ENCODE measurements at places on chromosomes 2 and 18.

DNA sequence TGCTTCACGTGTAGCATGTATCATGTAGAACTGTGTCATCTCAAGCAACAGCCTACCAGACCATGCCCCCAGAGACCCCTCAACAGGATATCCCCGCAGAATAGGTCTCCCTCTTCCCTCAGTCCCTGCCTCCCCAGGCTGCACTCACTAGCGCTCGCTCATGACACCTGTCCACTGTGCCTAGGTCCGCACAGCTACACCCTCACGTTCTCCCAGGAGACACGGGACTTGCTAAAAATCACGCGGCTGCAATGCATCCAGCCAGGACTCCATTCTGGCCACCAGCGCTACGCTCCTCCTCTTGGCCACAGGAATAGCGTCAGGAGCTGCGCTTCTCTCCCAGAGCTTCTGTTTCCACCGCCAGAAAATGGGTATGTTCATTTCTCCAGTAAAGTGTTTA is 2.5 kb downstream of the PXDN start:
- no peak for DNase-seq

DNA sequence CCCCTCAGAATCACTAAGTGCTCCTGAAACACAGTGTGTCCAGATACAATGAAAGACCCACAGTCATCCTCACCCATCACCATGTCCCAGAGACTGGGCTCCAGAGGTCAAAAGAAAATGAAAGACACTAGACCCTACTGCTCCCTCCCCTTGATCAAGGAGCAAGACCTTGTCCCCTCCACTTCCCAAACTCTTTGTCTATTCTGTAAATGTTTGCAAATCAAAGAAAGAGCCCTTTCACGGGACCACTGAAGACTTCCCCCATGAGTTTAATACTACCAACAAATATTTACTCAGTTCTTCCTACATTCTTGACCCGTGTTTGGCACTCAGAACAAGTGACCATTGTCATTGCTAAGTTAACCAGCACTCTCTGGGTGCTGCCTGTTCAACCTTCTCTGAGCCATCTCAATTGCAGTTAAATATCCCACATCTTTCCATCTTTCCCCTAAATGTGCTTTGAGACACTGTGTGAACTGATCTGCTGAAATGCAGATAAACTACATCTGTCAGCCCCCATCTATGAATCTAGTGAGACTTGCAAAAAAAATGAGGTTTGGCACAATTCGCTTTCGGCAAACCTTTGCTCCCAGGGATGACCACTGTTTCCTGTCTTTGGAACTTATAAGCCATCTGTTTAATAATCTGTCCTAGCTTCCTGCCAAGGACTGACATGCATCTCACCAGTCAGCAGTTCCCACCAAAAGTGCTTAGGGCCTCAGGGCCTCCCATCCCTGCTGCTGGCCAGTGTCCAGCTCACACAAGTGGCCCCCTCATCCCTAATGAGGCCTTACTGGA is 170.3 kb downstream of the GFPT1 start:
- no peak for DNase-seq

- DNase-seq = no peak
These were observed 1.1 kb upstream of the TAF4B start for GRCh38 chr18:26225022-26225693.

GRCh38 chr18:58805467-58806187 is 59.0 kb upstream of the ZNF532 start:
- no peak for DNase-seq

GRCh38 chr2:177599139-177599688 is 206.6 kb downstream of the AGPS start:
- no peak for DNase-seq

DNA sequence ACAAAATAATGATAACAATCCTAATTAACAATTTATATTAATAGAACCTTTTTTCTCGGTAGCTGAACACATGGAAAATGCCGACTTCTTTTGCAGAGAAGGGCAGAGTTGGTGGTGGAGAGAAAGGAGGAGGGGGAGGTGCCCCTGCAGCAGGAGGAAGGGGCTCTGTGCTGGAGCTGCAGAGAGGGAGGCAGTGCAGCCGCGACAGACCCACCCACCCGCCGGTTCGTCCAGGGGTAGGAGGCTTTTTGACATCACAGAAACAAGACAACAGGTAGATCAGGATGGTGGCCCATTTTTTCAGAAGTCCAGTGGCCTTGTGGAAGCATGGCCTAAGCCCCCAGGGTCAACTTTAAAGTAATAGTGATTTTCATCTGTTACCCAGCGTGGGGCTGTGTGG is 321.1 kb upstream of the SALL3 start:
- no peak for DNase-seq

GRCh38 chr18:2513616-2514015 is 57.7 kb downstream of the METTL4 start:
- DNase-seq = no peak

- no peak for DNase-seq
These were observed 2.0 kb downstream of the NAGK start for GRCh38 chr2:71070294-71071093.

GRCh38 chr2:71843391-71843850 is 304.2 kb downstream of the CYP26B1 start:
- no peak for DNase-seq

DNA sequence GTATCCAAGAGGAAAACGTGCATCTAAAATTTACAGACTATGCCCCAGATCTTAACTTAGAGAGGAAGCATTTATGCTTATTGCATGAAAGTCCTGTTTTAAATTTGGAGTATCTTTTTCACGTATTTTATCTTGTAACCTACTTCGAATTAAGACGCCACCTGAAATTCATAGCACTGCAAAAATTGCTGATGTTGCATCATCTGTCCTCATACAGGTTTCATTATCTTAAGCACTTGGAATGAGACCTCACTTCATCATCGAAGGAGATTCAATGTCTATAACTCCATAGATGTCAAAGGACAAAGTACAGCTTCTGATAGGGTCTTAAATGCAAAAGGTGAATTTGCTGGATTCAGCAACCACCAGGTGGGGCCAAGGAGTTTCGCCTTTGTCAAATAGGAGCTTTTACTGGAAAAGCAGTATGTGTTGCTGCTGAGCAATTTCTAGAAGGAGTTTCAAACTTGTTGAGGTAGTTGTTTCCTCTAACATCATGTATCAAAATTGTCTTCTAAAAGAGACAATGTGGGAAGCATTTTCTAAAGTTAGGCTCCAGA is 106.4 kb upstream of the CCDC85A start:
- DNase-seq = no peak

DNA sequence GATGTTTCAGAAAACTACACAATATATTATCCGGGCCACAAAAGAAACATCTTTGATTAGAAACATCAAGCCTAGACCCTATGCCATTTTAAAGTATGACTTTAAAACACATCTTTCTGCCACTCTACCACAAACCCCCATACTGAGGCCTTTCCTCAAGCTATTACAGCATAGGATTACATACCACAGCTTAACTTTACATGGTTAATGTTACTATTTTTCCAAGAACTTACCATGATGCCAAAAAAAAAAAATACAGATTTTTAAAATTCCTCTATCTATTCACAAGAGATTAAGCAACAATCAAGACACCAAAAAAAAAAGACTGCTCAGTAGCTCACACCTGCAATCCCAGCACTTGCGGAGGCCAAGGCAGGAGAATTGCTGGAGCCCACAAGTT is 9.0 kb downstream of the NCKAP1 start:
- DNase-seq = no peak

- no peak for DNase-seq
These were observed 9.9 kb downstream of the ACVR1 start for GRCh38 chr2:157866202-157866601.

GRCh38 chr18:60010513-60010912 is 110.7 kb downstream of the PMAIP1 start:
- DNase-seq = no peak

DNA sequence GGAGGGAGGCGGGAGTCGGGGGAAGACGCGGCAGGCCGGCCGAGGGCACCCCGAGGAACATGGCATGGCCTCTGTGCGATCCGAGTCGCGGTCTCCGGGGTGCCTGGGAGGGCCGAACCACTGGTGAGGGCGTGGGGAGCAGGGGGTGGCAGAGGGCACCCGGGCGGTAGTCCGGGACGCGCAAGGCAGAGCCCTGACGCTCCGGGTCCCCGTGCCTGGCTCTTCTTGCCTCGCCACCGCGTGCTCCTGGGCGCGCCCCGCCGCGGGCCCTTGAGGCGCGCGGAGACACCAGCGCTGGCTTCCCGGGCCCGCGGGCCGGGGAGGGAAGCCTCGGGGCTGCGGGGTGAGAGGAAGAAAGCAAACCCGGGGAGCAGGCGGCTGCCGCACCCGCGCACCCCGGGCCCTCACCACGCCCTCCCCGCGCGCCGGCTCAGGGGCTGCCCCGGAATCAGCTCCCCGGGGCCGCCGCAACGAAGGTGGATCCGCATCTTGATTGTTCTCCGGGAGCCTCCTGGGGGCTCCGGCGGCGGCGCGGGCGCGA is 4.3 kb downstream of the SOX11 start:
- peak; percentile 17 for DNase-seq

DNA sequence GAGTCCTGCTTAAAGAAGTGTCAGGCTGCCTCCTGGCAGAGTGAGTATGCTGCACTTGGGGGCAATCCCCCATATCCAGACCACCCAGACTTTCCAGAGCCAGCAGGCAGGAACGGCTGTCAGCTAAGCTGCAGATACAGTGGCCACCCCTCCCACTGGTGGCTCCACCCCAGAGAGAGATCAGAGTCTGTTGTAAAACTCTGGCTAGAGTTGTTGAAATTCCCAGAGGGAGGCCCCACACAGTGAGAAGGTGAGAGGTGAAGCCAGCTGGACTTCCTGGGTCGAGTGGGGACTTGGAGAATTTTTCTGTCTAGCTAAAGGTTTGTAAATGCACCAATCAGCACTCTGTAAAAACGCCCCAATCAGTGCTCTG is 533.8 kb upstream of the ACVR2A start:
- DNase-seq = no peak

DNA sequence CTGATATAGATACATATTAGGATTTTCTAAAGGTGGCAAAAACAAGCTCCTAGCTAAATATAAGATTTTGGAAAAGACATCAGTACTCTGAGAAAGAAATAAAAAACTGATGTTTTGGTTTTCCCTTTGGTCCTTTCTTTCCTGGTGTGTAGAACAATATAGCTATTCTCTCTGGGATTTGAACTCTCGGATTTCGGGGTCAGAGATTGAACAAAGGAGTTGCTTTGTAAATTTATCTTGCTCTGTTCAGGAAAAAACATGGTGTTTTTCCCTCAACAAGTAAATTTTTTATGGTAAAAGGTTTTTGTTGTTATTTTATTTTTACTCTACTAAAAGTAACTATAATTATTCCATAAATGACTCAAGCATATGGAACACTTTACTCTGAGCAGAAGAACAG is 889.3 kb downstream of the ERBB4 start:
- DNase-seq = no peak

DNA sequence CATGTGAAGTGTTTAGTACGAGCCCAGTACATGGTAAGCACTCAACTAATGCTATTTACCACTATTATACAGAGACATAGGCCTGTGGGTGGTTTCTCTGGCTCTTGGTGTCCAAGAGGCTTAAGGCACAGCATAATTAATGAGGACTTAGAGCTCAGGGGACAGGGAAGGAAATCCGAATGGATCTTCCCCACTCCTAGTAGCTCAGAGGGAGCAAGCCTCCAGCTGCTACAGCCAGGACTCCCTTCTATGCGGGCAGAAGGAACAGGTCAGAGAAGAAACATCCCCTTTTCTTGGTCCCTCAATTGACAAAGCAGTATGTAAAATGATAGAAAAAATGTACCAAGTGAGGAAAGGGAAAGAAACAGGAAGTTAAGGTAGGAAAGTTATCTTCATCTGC is 261.3 kb upstream of the STON1 start:
- DNase-seq = no peak

GRCh38 chr2:19361325-19361990 is 3.0 kb upstream of the OSR1 start:
- no peak for DNase-seq

- no peak for DNase-seq
These were observed 30.6 kb downstream of the HNRNPLL start for GRCh38 chr2:38572167-38572566.

- DNase-seq = no peak
These were observed 117.0 kb downstream of the HIBCH start for GRCh38 chr2:190202604-190203003.

DNA sequence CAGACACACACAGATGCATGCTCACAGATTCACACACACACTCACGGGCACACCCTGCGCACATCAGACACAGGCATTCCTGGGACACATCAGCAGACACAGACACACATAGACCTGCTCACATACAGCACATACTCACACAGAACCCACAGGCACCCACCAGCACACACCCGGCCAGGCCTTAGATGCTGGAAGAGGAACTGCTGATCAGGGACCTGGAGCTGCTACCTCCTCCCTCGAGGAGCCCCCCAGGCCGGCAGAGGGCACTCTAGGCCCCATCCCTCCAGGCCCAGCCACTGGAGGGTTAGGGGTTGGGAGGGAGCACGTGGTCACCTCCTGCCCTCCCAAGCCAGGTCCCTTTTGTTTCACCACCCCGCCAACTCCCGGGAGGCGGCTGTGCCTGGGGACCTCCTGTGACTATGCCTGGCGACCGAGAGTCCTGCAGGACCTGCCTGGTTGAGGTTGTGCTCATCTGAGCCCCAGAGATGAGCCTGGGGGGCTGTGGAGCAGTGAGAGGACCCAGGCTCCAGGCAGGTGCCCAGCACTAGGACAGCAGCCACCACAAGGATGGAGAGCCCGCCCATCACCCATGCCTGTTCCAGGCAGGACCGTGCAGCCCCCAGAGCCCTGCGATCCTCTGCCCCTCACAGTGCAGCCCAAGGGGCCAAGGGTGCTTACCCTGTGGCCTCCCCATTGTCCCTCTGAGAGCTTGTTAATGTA is 21.0 kb upstream of the PTMA start:
- DNase-seq = peak; percentile 23

DNA sequence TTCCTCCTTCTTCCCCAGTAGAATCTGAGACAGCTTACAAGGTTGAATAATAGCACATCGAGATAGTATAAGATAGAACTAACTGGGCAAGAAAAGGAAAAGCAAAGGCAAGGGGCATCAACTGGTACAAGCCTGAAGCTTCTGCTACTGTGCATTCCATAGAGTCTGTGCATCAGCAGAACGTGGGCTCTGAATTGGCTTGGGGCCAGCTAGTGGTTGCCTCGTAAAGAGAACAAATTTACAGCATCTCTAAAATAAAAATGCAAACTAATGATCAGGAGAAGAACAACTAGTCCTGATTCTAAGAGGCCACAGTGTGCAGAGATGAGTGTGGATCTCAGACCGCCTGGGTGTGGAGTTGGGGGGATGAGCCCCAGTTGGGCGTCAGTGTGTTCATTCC is 36.6 kb downstream of the UPP2 start:
- no peak for DNase-seq

GRCh38 chr2:191853843-191854242 is 7.0 kb upstream of the CAVIN2 start:
- DNase-seq = no peak

DNA sequence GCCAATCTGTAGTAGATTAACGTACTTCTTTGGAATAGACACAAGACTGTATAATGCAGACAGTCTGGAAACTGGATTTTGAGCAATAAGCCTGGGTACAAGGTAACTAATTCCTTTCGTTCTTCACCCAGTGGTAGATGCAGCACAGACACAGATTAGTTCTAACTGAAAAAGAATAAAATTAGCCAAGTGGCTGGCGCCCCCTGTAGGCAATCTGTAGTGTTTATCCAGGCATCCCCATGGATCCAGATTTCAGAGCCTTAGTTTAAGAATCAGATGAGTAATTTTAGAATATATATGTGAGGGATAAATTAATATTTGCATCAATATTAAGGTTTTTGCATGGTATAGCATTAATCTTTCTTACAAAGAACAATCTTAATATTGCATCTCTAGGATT is 563.9 kb downstream of the DCC start:
- DNase-seq = peak; percentile 24

- DNase-seq = no peak
These were observed 109.1 kb upstream of the CYP1B1 start for GRCh38 chr2:38185012-38185491.

- DNase-seq = no peak
These were observed 36.6 kb downstream of the TMEM177 start for GRCh38 chr2:119715409-119716283.

Data from NCI-H774 (cell line).